ENCODE measurements at places on chromosomes 1 and 21. TPM values are rescaled to one million over a fixed set of nuclear protein-coding genes. Genes with fewer than 3 reads are reported as not detected.

- DNase-seq: no peak
Measured at GRCh38 chr1:215987092-215987875, 420.2 kb downstream of the KCTD3 start.

GRCh38 chr1:44543064-44543744 is 131.1 kb downstream of the TMEM53 start:
- DNase-seq: peak; percentile 50

GRCh38 chr1:118097622-118098348 is 87.2 kb downstream of the SPAG17 start:
- DNase-seq: no peak

Gene CSRP1
- 1,426 TPM for total RNA-seq

Gene SYTL1
- total RNA-seq: 1.6 TPM

Gene TDRD10
- total RNA-seq: 3.4 TPM

DNA sequence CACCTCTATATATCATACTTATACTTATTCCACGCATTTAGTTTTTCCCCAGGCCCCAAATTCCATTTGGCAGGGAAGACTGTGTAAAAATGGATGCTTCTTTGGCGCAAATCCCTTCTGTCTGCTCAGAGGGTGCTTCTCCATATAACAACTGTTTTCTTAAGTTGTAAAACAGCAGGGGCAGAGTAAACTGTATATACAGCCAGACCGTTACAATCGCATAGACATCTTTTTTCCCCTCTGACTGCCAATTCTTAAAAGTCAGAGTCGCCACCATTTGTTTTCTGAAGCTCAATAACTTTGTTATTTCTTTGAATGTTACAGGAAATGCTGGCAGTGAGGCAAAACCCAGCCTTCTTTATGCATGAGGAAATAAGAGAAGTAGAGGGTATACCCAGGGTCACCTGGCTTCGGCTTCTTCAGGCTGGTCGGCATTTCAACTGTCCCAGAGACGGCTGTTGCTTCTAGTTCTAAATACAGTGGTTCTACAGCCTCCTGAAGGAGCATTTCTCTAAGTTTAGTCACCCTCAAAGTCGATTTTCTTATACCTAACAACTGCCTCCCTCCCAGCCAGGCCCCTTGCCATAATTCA is 188.4 kb downstream of the CLIC6 start:
- DNase-seq: no peak

Gene DMBX1
- not detected for total RNA-seq

- no peak for DNase-seq
Measured at GRCh38 chr1:50474859-50475809, 51.9 kb upstream of the DMRTA2 start.

GRCh38 chr1:219568733-219569132 is 44.2 kb downstream of the ZC3H11B start:
- DNase-seq: no peak

- DNase-seq: no peak
Measured at GRCh38 chr1:19074902-19075721, 118.6 kb upstream of the IFFO2 start.

DNA sequence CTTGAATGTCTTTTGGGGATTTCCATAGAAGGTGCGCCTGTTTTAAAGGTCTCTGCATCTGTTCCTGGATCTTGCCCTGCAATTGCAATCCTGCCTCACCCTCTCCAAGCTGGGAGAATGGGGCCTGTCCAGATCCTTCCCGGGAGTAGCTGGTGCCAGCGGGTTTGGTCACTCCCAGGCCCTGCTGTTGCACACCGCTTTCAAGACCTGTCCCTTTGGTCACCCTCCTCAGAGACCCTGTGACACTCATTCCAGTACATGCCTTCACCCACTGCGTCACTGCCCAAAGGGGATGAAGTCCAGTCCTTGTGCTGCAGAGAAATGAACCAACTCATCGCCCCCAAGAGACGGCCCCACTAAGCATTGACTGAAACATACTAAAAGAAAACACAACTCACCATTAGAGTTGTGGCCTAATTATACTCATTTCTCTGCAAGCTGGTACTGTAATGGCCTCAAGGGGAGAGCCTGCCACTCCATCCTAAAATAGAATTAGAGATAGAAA is 1.9 kb upstream of the IRF2BP2 start:
- peak; percentile 86 for DNase-seq

- DNase-seq: peak; percentile 92
Measured at GRCh38 chr1:21909787-21910503, 27.2 kb downstream of the HSPG2 start.

Gene TSTD1
- 12.5 TPM for total RNA-seq

Measured in posterior vena cava (tissue), 2 donors.